SJSA1 (cell line): ENCODE measurements at places on chromosomes 6 and 20. TPM values are rescaled to one million over a fixed set of nuclear protein-coding genes. Genes with fewer than 3 reads are reported as not detected.

COL9A1 gene
- not detected in 2 replicates for total RNA-seq

NHLRC1 gene
- total RNA-seq, result 1.3 and 4.6 TPM in 2 replicates

BMP7 gene
- not detected in 2 replicates for total RNA-seq

FRK gene
- total RNA-seq, result 0.66 and 0.91 TPM in 2 replicates

CLIC1 gene
- 1,071 and 1,205 TPM in 2 replicates for total RNA-seq

GRCh38 chr6:32932132-32932868 lies 8.5 kb downstream of the HLA-DMB start:
- no peak overlapping the region for H3K27ac ChIP-seq
- H3K4me3 ChIP-seq, result no peak overlapping the region
- H3K27me3 ChIP-seq, result peaks cover 48% of the 10 kb centered on the region
- no peaks in the 10 kb centered on the region for H3K4me1 ChIP-seq
- peak; percentile 9 for DNase-seq

DNA sequence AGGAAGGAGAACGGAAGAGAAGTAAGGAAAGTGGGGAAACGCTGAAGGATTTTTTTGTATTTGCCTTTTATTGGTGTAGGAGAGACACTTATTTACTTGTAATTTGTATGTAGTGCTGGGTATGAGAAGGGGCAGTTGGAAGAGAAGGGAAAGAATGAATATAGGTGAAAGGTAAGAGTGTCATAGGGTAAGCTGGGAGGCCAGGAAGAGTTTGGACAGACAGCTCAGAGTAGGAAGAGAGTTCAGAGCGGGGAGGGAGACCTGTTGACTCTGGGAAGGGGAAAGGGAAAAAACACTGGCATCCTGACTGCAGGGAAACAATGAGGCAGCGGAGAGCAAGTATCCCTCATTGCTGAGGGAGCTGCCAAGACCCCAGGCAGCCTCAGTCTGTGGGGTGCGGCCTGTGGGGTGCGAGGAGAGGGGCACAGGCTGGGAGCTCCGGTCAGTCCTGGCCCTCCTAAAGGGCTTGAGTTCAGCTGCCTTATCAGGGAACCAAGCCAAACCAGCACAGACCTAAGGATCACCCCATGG lies 3.1 kb downstream of the TRAF3IP2 start:
- H3K27ac ChIP-seq, result peak overlapping the region; percentile 90
- DNase-seq, result no peak
- peak overlapping the region; percentile 42; the same call in 1 of the 2 replicates for H3K4me3 ChIP-seq
- H3K27me3 ChIP-seq, result no peaks in the 10 kb centered on the region
- H3K4me1 ChIP-seq, result peaks cover 44% of the 10 kb centered on the region
- peaks cover 35% of the 10 kb centered on the region for H3K36me3 ChIP-seq

DNA sequence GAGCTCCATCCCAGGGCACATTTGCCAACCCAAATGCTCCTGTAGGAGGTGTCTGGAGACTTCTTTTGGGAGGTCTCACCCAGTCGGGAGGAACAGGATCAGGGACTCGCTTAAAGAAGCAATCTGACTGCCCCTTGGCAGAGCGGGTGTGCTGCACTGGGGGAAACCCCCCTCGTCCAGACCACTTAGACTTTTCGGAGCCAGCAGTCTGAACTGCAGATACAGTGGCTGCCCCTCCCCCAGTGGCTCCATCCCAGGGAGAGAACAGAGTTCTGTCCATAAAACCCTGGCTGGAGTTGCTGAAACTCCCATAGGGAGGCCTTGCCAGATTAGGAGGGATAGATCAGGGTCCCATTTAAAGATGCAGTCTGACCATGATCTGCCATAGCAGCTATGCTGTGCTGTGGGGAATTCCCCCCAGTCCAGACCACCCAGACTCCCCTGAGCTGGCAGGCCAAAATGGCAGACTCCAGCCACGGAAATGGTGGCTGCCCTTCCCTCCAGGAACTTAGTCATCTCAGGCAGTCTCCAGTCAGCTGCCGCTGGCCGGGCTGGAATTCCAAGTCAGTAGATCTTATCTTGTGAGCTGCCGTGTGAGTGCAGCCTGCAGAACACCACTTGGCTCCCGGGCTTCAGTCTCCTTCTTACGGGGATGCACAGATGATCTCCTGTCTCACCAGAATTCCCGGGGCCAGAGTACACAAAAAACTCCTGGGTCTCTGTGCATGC lies 278.1 kb upstream of the SASH1 start:
- peaks cover 29% of the 10 kb centered on the region for H3K4me1 ChIP-seq
- peak overlapping the region; percentile 87 for H3K27ac ChIP-seq
- H3K4me3 ChIP-seq, result peak overlapping the region; percentile 2; the same call in 1 of the 2 replicates
- no peaks in the 10 kb centered on the region for H3K27me3 ChIP-seq
- DNase-seq, result peak; percentile 95

DNA sequence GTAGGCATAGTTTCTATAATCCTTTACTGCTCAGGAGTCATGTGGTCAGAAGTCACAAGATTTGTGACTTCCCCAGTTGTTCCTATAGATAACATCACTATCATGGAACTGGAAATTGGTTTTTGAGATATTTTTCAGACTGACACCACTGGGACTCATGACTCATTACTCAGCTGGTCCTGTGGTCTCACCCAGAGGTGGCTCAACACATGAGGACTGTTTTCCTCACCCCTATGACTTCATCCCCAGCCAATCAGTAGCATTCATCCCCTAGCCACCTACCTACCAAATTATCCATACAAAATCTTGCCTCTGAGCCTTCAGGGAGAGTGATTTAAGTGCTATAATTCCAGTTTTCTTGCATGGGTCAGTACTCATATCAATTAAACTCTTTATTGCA lies 1217.7 kb downstream of the EPHA7 start:
- no peak for DNase-seq
- no peak overlapping the region for H3K27ac ChIP-seq
- no peak overlapping the region for H3K4me3 ChIP-seq
- H3K36me3 ChIP-seq, result no peaks in the 10 kb centered on the region

DNA sequence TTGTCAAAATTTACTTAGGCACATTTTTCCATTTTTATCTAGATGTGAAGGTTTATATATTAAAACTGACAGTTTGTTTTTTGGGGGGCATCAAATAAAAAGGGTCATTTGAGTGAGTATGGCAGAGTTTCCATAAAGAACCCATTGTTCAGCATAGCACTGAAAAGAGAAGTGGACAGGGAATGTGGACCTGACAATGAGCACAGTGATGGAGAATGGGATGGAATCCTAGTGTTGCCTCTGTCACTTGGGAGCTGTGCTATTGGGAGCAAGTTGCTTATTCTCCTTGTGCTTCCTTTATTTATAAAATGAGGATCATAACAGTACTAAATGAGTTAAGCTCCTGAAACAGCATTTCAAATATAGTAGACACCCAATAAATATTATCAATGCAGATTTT lies 130.7 kb upstream of the SIM1 start:
- no peak for DNase-seq
- no peak overlapping the region for H3K4me3 ChIP-seq
- H3K36me3 ChIP-seq, result no peaks in the 10 kb centered on the region; the same call in 1 of the 2 replicates
- no peaks in the 10 kb centered on the region for H3K4me1 ChIP-seq
